ENCODE measurements at places on chromosomes 11 and 22. TPM values are rescaled to one million over a fixed set of nuclear protein-coding genes. Genes with fewer than 3 reads are reported as not detected.

Gene TRPM5
- total RNA-seq, result not detected

Gene TMEM191B
- not detected for total RNA-seq

Gene APLNR
- total RNA-seq, result 20.2 TPM

Gene UBQLN3
- total RNA-seq, result 0.13 TPM

Gene FAM180B
- total RNA-seq, result 0.41 TPM

Gene VWA5A
- 7.6 TPM for total RNA-seq

Gene SMIM35
- total RNA-seq, result not detected

Gene RAC2
- 6.4 TPM for total RNA-seq

All from left cardiac atrium (tissue), 4 donors.